Central memory CD8-positive, alpha-beta T cell (primary cell): ENCODE measurements at places on chromosomes 2 and 18.

GRCh38 chr2:168336786-168337388 is 89.5 kb upstream of the STK39 start:
- H3K4me3 ChIP-seq = no peak overlapping the region
- no peaks in the 10 kb centered on the region for H3K36me3 ChIP-seq
- DNase-seq = peak; percentile 36
- H3K4me1 ChIP-seq = no peaks in the 10 kb centered on the region

- H3K4me1 ChIP-seq = no peaks in the 10 kb centered on the region
- H3K36me3 ChIP-seq = no peaks in the 10 kb centered on the region
- H3K27ac ChIP-seq = no peak overlapping the region
These were observed 63.7 kb downstream of the COL4A3 start for GRCh38 chr2:227228061-227228667.

DNA sequence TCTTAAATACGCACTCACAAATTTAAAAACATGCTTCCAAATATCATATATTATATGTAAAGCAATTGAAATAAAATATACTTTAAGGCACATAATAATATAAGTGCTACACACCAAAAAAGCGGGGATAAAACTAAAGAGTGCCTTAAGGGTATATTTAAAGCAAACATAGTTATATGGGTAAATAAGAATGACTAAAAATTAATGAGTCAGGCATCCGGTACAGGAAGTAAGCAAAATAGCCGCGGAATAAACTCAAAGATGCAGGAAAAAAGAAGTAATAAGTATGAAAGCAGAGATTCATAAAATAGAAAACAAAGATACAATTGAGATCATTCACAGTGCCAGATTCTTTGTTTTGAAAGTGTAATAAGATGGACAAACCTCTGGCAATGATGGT is 503.5 kb upstream of the SOX11 start:
- no peaks in the 10 kb centered on the region for H3K36me3 ChIP-seq
- DNase-seq = no peak
- H3K4me1 ChIP-seq = no peaks in the 10 kb centered on the region
- no peaks in the 10 kb centered on the region for H3K27me3 ChIP-seq

GRCh38 chr2:45014016-45014702 is 4.9 kb upstream of the SIX2 start:
- DNase-seq = no peak
- H3K4me1 ChIP-seq = no peaks in the 10 kb centered on the region
- peaks cover 84% of the 10 kb centered on the region for H3K27me3 ChIP-seq
- no peak overlapping the region for H3K27ac ChIP-seq
- H3K36me3 ChIP-seq = peaks cover 3% of the 10 kb centered on the region
- H3K4me3 ChIP-seq = peak overlapping the region; percentile 34

GRCh38 chr2:109139002-109139401 is 10.0 kb downstream of the SH3RF3 start:
- peaks cover 2% of the 10 kb centered on the region for H3K36me3 ChIP-seq
- peaks cover 78% of the 10 kb centered on the region for H3K27me3 ChIP-seq
- peaks cover 16% of the 10 kb centered on the region for H3K4me1 ChIP-seq
- H3K4me3 ChIP-seq = no peak overlapping the region
- no peak for DNase-seq

DNA sequence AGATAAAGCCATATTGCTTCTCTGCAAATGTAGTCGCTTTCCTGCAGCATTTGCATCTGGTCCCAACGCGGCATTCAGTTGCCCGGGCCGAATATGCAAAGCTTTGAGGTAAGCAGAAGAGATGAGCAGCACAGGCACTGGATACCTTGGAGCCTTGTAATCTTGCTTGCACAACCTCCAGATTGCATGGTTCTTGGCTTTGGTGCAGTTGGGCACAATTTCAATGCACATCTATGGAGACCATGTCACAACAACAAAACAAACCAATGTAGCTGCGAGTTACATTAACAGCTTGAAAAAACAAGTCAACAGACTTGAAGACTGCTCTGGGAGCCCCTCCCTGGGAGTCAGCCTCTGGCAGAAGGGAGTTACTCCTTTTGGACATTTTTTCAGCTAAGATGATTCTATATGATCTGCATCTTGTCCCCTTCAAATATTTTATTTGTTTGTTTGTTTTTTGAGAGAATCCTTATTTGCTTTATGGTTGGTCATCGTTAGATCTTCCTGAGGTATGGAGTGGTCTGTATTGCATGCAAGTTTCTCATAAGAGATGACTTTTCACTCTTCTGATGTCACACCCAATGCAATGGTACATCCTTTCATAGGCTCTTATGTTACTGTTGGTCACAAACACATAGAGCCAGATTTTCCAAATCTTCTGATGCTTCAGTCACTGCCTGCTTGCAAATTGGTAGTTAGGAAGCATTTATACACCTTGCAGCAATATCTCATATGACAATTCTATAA is 113.5 kb downstream of the EFEMP1 start:
- H3K4me1 ChIP-seq = no peaks in the 10 kb centered on the region
- H3K27ac ChIP-seq = no peak overlapping the region
- H3K27me3 ChIP-seq = peaks cover 8% of the 10 kb centered on the region
- no peak overlapping the region for H3K4me3 ChIP-seq
- no peak for DNase-seq

DNA sequence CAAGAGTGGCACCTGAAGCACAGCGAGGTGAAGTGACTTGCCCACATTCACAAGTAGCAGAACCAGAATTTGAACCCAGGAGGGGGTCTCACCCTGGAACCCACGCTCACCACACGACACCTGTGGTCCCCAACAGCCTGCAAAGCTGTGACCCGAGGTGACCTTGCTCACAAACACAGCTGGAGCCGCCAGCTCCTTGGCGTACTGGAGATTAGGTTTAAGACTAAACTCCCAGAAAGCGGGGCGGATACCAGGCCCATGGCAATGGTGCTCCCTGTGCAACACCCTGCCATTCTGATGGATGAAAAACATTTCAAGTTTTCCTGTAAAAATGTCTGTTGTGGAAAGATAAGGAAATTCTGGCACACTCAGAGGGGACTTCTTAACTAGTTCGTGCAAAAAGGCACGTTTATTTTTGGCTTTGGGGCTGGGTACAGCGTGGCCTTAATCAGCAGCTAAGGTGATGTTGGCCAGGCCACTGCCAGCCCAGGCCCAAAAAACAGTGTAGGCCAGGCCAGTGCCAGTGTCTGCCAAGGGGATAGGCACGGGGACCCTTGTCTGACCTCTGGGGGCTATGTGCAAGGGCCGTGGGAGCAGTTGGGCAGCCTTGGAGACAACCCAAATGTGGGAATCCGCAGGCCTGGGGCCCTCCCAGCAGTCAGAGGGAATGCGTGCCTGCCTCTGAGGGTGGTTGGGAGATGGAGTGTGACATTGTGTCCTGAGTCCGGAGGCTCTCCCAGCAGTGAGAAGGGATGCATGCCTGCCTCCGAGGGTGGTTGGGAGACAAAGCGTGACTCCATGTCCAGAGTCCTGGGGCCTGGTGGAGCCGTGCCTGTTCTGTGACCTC is 185.0 kb upstream of the HS6ST1 start:
- DNase-seq = no peak
- H3K27me3 ChIP-seq = peaks cover 24% of the 10 kb centered on the region
- H3K27ac ChIP-seq = no peak overlapping the region

DNA sequence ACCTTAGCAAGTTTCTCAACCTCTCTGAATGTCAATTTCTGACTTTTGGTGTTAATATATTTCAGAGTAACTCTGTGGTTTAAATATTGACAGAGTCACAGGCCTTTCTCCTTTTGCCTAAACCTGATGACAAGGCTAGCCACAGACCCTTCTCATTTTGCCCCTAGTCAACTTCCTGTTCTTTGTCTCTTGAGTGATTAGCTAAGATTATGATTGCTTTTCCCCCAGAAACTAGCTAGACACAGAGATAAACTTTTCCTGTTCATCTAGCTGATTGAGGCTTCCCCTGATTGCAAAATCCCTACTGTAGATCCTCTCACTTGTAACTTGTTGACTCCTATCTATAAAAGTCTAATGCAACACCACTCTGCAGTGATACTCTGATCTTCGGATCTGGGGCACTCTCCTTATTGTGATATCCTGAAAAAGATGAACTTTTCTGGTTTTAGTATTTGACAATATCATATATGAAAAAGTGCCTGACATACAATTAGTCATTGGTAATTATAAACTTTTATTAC is 241.4 kb downstream of the ZNF385B start:
- no peak overlapping the region for H3K4me3 ChIP-seq
- H3K4me1 ChIP-seq = no peaks in the 10 kb centered on the region
- no peak for DNase-seq
- H3K36me3 ChIP-seq = no peaks in the 10 kb centered on the region
- no peak overlapping the region for H3K27ac ChIP-seq

DNA sequence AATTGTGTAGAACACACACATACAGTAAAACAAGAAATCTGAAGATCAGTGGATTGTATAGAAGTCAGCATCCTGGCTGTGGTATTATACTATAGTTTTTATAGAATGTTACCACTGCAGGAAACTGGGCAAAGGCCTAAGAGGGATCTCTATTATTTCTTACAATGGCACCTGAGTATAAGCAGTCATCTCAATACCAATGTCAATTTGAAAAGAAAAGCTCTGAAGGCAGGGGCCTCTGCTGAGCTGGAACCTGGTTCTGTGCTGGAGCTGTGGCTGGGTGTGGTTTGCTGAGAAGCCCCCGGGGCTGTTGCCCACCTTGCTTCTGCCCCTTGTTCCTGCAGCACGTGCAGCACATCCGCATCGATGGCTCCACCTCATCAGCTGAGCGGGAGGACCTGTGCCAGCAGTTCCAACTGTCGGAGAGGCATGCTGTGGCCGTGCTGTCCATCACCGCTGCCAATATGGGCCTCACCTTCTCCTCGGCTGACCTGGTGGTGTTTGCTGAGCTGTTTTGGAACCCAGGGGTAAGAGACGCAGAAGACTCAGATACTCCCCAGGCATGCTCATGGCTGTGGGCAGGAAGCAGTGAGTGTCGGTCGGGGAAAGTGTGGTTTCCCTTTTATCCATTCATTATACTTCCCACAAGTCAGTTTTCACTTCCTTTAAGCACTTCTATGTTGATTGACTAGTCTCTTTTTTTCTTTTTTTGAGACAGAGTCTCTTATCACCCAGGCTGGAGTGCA is 23.5 kb upstream of the RPL37A start:
- no peak overlapping the region for H3K4me3 ChIP-seq
- no peaks in the 10 kb centered on the region for H3K4me1 ChIP-seq
- H3K27ac ChIP-seq = peak overlapping the region; percentile 55
- H3K27me3 ChIP-seq = no peaks in the 10 kb centered on the region

DNA sequence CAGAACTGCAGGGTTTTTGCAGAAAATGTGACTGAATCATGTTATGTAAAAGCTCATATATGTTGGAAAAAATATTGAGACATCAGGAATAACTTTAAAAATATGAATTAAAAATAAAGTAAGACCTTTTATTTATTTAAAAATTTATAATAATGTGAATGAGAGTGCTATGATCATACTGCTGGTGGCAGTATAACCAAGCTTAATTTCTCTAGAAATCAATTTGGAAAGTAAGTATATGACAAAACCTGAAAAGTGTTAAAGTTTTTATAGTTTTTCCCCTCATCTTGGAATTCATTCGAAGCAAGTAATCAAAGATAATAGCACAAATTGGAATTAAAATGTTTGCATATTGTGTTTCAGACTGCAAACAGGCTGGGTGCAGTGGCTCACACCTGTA is 7.5 kb downstream of the SLC39A10 start:
- no peak overlapping the region for H3K27ac ChIP-seq
- no peaks in the 10 kb centered on the region for H3K36me3 ChIP-seq
- no peak for DNase-seq
- H3K27me3 ChIP-seq = no peaks in the 10 kb centered on the region

DNA sequence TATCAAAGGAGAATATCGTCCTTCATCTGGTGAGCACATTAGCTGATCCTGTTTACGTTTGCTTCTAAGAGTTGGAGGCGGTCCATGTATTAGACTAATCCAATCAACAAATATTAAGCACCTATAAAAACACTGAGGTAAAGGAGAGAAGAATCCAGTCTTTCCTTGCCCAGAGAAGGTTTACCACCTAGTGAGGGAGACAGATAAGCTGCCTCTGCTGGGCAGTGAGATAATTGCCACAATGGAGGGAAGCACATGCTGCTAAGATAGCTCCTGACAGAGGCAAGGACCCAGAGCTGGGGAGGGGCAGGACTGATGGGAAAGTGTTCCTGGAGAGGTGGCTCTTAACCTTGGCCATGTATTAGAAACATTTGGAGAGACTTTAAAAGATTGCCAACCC is 36.7 kb upstream of the ST8SIA5 start:
- no peaks in the 10 kb centered on the region for H3K27me3 ChIP-seq
- H3K4me3 ChIP-seq = no peak overlapping the region
- no peaks in the 10 kb centered on the region for H3K36me3 ChIP-seq
- H3K4me1 ChIP-seq = no peaks in the 10 kb centered on the region

DNA sequence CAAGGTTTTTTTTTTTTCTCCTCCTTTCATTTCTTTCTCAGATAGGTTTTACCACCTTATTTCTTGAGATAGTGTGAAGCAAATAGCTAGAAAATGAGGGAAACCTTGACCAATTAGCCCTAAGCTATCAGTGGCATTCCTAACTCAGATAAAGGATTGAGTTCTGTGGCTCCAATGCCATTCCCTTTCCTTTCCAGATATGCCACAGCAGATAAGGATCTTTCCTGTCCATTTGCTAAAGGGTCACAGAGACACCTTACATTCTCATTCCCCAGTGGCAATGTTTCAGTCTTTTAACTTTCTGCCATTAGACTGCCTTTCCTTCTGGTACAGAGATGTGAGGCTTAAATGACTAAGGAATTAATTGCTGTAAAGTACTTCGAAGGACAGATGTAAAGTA is 81.7 kb downstream of the MGAT5 start:
- H3K4me3 ChIP-seq = no peak overlapping the region
- H3K27me3 ChIP-seq = no peaks in the 10 kb centered on the region
- H3K36me3 ChIP-seq = peaks cover 13% of the 10 kb centered on the region
- H3K27ac ChIP-seq = peak overlapping the region; percentile 54
- peaks cover 11% of the 10 kb centered on the region for H3K4me1 ChIP-seq
- DNase-seq = no peak

DNA sequence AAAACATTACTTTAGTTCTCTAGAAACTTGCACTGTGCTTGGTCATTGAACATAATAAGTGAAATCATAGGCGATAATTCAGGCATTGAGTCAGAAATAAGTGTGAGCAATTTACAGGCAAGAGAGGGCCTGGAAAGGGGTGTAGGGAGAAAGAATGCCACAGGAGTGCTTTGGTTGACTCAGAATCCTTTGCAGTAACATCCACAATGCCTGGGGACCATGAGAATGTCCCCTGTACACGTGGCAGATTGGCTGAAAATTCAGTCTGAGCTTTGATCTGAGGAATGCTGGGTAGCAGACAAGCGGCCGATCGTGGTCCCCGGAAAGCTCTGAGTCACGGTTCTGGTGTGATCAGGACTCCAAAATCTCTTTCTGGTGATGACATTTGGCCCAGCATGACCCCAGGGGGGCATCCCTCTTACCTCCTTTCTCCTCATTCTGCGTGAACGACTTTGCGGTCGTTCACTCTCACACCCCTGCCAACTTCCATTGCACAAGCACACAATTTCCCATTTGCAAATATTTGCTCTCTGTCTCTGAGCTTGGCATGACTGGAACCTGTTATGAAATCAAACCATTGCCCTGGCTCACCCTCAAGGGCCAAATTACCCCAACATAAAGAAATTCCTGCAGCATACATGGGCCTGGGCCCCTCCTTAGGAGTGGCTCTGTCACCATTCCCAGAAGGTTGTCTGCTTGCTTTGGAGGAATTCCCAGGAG is 305.0 kb upstream of the EPAS1 start:
- H3K4me1 ChIP-seq = peaks cover 6% of the 10 kb centered on the region
- no peak overlapping the region for H3K27ac ChIP-seq
- H3K36me3 ChIP-seq = peaks cover 6% of the 10 kb centered on the region
- H3K4me3 ChIP-seq = no peak overlapping the region

- H3K27ac ChIP-seq = peak overlapping the region; percentile 89
- peaks cover 29% of the 10 kb centered on the region for H3K4me1 ChIP-seq
- no peak for DNase-seq
- peaks cover 4% of the 10 kb centered on the region for H3K36me3 ChIP-seq
- H3K27me3 ChIP-seq = no peaks in the 10 kb centered on the region
- H3K4me3 ChIP-seq = peak overlapping the region; percentile 85
These were observed 678 bp upstream of the FECH start for GRCh38 chr18:57587098-57587661.
